Stromal cell of bone marrow (primary cell): ENCODE measurements at places on chromosomes 3 and 15.

DNA sequence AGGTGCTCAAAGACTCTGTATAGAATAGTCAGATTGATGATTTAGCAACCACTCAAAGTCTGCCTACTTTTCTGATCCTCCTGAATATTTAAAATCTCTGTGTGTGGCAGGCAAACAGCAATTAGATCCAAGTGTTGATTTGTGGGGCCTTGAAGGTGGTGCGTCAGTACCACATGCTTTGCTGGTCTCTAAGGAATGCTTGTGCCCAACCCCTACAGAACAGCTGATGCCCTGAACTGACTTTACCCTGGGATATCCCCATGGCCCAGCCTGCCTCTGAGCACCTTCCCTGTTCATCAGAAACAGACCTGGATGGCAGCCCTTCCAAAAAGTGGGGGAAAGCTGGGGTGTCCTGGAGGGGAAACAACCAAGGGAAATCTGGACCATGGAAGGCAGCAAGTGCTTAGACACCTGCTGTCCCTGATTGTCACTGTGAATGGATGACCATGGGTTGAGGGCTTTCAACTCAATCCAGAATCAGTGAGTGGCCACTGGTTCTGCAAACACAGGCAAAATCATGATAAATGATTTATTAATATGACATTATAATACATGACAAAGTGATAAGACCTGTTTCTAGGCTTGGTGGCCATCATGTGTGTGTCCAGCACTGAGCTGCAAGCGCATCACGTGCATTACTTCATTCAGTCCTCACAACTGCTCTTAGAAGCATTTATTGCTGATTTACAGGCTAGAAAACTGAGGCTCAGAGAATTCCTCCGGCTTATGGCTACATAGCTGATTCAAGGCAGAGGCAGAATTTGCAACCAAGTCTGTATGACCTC lies 76.1 kb upstream of the TPM1 start:
- DNase-seq = no peak

- DNase-seq = no peak
These were observed 156.7 kb downstream of the EPHA3 start for GRCh38 chr3:89264037-89264560.

GRCh38 chr3:67421912-67422311 lies 232.5 kb downstream of the SUCLG2 start:
- DNase-seq = no peak

DNA sequence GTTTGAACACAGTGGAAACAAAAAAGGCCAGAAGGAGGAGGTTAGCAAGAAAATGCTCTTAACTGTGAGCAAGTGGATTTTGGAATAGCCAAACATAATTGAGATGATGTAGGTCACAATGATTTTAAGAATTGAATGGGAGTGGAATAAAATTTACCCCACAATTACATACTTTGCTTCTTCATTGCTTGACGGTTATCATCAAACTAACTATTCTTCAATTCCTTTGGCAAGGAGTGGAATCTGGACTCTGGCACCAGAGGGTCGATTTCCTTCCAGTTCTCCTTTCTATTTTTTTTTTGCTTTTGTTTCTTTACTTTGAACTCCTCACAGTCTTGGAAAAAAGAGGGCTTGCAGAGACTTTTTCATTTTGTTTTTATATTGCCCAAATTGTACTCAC lies 634.5 kb upstream of the TGFBR2 start:
- DNase-seq = no peak

DNA sequence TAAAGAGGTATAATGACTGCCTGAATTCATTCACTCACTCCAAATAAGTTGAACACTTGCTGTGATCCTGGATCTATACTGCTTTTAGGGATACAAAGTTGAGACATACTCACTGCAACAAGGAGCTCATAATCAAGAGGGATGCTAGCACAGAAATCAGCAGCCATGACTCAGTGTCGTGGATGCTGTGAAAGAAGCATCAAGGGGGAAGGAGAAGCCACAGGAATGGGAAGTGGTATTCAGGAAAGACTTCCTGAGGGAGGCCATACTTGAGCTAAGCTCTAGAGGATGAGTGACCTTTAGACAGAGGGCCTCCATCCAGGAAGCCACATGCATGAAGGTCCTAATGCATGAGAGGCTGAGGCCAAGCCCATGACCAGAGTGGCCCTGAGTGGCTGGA lies 245.7 kb upstream of the RORA start:
- DNase-seq = no peak

DNA sequence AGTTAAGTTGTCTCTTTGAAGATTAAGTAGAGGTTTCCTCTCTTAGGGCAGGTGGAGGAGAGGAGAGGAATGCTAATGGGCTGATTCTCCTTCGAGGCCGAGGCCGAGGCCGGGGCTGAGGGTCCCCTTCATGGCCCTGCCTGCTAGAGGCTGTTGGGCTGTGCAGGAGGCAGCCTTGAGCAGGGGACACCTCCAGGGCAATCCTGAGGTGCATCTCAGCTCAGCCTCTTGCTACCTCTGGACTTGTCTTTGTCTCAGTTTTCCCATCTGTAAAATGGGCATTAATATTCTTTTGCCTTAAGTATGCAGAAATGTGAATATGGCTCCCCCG lies 97.7 kb upstream of the PRR20G start:
- DNase-seq = no peak
